Retina (tissue), 1 donor: ENCODE measurements at places on chromosomes 6 and 20.

DNA sequence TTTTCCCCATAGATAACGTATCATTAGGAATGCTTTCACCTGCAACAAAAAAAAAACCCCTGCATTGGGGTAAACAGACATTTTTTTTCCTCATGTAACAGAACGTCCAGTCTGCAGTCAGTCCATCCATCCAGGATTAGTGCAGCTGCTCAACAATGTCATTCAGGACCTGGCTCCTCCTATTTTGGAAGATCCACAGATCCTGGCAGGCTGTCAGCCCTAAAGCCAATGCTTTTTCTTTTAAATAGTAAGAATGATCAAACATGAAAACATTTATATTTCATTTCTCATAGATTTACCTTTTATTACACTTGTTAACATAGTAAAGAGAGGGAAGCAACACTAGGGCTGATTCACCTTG lies 116.5 kb upstream of the CCDC28A start:
- DNase-seq: no peak

DNA sequence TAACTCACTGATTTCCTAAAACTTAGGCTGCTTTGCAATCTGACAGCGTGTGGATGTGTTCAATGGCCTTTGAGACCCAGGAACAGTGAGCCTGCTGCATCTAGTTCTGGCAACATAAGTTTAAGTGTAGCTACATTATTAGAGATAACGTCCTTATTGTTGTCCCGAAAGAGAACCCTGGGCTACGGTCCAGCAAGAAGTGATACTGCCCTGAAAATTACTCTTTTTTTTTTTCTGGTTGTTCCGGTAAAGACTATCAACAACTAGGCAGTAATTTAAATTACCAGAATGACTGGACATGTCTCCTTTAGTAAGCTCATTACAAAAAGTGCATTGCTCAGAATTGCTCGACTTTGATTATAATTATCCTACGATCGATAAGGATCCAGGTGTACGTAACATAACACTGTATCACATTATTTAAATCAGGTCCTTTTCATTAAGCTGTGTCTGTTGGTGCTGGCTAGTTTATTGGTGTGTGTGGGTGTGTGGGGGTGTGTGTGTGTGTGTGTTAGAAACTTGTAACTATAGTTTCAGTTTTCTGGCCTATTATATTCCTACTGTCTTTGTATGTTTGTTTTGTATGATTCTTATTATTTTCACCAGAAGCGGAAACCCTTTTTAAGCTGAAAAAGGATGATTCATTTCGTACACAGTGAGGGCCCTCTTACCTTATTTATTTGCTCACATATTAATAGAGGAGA lies 3.0 kb downstream of the TSHZ2 start:
- no peak for DNase-seq

- peak; percentile 95 for DNase-seq
These were observed 4.8 kb upstream of the ZKSCAN8 start for GRCh38 chr6:28136585-28137504.

DNA sequence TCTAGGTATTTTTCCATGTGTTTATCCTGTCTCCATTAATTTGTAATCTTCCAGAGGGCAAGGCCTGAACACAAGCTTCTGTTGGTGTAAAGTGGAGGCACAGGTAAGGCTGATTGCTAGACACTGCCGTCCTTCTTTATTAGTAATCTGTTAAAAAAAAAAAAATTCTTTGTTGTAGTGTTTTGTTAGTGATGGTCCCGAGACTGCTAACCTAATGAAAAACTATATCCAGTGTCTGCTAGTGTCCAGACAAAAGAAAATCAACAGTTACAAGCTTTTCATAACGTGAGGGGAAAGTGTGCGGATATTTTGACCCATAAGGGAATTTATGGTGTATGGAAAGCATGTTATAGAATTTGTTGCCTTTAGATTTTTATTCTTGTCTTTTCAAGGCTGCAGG lies 4.2 kb upstream of the HIVEP1 start:
- no peak for DNase-seq

DNA sequence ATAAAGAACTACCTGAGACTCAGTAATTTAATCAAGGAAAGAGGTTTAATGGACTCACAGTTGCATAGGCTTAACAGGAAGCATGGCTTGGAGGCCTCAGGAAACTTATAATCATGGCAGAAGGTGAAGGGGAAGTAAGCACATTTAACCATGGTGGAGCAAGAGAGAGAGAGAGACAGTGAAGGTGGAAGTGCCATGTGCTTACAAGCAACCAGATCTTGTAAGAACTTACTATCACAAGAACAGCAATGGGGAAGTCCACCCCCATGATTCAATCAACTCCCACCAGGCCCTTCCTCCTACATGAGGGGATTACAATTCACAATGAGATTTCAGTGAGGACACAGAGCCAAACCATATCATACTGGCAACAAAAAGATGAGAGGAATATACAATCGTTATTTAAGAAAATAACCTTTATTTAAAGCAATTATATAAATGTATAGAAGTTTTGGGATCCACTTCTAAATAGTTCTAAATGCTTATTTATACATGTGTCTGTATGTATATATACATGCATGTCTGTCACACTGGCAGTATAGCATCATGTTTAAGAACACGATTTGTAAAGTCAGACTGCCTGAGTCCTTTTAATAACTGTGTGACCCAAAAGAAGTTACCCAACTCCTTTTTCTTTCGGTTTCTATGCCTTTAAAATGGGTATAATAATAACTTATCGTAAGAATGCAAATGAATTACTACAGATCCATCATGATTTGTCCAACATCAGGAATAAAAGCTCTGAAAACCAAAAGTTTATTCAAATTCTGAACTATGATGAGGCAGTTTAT lies 255.7 kb upstream of the THEMIS start:
- DNase-seq: no peak
